ENCODE measurements at places on chromosomes 12 and 14. TPM values are rescaled to one million over a fixed set of nuclear protein-coding genes. Genes with fewer than 3 reads are reported as not detected.

NAB2 gene
- total RNA-seq, result 50.6 TPM

DNA sequence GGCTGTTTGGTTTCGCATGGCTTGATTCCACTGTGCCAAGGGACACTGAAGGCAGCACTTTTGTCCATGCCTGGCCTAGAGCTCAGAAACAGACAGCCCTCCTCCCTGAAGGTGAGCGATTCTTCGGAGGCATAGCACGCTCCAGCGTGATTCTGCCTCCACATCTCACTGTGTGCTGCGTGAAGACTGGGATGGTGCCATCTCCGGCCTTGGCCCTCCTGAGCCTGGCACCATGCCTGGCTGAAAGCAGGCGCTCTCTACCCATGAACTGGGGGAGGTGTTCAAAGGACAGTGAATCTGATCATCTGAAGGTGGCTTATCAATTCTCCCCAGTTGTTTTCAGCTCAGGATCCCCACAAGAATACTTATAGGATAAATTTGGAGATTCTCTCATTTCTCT lies 187.4 kb downstream of the TTC7B start:
- no peak for DNase-seq

GARIN6 gene
- not detected for total RNA-seq

DNA sequence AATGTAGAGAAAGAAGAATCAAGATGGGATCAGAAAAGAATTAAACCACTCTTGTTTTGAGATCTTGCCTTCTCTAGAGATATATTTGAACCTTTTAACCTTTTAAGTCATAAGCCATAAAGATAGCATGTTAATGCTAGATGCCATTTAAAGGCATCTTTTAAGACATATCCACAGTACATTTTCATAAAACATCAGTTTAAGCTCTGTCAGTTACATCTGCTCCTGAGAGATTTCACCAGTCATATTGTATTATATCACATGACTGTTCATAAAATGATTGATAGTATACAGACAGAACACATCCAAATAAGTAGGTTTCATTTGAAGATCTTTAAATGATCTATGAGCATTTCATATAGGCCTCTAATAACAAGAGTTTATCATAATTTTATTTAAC lies 1238.5 kb downstream of the SLC16A7 start:
- DNase-seq, result no peak

- no peak for DNase-seq
Measured at GRCh38 chr12:94421868-94422740, 37.6 kb downstream of the CEP83 start.

DNA sequence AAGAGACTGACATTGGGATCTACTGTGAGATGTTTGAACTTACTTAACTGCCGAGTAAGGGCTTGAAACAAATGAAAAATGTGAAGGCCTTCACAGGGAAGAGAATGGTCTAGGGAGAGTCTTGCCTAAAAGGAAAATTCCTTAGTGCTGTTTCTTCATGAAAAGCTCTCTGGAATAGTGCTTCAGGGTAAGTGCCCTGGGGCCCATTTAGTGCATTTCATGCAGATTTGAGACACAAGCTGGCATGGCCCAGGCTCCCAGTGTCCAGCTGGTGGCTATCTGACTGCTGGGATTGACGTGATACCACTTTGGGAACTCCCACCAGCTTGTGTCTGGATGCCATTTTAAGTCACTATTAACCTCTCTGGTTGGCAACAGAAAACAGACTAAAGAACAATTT lies 26.9 kb downstream of the BEST3 start:
- DNase-seq, result no peak

KRT6C gene
- total RNA-seq, result not detected

DNA sequence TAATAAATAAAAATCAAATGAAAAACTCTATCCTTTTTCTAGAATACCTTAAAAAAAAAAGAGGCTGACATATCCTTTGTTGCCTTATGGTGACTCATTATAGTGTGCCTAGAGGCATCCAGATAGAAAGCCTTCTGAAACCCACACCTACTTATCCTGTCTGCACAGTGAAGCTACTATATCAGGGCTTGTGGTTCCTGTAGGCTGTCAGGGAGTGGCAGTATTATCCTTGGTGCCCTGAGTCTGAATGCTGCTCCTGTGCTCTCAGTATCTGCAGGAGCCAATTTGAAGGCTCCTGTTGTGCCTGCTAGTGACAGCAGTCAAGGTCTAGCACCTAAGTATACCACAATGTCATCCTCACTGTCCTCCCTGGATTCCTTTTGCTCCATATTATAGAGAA lies 168.4 kb upstream of the AVPR1A start:
- no peak for DNase-seq

C12orf75 gene
- 41.4 TPM for total RNA-seq

DNA sequence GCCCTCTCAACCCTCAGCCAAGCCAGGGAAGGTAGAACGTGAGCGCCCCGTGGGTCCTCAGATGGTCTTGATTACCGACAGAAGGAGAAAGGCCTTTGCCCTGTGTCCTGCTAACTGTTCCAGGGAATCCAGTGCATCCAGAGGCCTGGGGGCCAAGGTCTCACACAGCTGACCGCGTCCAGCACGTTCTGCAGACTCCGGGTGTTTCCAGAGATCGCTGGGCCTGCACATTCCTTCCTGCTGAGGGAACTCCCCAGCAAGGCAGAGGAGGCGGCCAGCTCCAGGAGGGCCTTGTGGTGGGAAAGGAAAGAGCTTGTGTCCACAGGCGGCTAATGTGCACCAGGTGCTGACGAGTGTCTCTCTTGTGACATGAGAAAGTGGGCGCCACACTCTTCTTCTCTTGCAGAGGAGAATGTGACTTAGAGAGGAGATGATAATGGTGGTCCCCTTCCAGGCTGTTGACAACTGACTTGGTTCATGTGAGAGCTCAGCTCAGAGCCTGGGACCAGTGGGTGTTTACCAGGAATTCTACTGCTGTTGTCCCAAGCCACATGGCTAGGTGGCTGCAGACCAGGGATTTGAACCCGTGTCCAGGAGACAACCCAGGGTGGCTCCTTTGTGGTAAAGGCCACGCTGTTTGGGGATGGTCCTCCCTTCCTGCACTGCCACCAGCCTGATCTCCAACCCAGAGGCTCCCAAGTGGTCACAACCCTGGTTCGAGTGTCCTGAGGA lies 46.8 kb upstream of the DLK1 start:
- DNase-seq, result peak; percentile 37

DNA sequence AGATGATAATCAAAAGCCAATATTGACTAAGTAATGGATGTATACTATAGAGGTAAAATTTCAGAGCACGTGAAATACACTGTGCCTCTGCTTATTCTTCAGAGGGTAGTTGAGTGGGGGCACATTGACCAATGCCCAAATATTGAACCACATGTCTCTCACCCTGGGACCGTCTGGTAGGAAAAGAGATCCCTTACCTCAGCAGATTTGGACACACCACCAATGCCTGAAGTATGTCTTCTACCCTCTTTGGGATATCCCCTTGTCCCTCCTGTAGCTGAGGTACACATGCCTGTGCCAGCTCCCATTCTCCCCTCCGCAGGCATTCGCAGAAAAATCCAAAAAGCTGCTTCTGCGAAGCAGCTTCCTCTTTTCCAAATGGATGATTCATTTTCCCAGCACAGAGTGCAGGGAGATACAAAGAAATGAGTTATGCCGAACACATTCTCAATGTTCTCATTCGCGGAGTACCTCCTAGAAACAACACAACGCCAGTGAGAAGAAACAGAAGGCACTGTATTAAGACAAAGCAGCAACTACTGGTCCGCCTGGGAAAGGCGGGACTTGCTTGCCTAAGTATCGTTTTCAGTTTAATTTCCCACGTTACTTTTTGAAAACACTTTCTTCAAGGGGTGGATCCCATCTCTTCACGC lies 691 bp downstream of the ZFYVE26 start:
- peak; percentile 22 for DNase-seq

DNA sequence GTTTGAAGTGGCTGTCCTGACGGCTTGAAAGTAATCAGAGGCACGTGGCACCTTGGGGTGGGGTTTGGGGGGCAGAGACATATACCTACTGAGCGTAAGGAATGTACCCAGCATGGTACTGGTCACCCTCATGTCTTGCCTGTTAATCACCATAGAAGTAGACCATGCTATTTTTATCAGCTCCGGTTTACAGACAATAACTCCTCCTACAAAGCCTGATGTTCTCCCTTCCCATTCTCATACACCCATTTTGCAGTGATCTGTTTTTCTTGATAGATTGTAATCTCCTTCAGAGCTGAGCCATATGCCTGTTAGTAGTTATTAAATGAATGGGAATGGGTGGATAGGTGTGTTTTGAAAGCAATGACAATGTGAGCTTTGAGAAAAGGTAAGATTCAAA lies 10.5 kb downstream of the EVL start:
- no peak for DNase-seq

KCNC2 gene
- not detected for total RNA-seq

GRCh38 chr14:50001151-50001998 lies 108.5 kb downstream of the ARF6 start:
- DNase-seq, result peak; percentile 89

DNA sequence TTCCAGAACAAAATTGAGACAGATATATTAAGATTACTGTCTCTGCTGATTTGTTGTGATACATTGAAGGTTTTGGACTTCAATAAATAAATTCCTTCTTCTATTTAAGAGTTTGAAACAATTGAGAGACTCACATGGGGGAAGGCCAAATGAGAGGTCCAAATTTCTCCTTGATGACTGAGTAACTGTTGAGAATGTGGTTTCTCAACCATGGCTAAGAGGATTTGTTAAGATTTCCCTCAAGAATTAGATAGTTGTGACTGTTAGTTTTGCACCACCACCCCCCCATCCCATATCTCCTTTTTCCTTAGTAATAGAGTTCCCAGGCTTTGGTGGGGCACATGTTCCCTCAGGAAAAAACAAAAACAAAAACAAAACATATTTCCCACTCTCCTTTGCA lies 47.7 kb upstream of the IGF1 start:
- no peak for DNase-seq

DNA sequence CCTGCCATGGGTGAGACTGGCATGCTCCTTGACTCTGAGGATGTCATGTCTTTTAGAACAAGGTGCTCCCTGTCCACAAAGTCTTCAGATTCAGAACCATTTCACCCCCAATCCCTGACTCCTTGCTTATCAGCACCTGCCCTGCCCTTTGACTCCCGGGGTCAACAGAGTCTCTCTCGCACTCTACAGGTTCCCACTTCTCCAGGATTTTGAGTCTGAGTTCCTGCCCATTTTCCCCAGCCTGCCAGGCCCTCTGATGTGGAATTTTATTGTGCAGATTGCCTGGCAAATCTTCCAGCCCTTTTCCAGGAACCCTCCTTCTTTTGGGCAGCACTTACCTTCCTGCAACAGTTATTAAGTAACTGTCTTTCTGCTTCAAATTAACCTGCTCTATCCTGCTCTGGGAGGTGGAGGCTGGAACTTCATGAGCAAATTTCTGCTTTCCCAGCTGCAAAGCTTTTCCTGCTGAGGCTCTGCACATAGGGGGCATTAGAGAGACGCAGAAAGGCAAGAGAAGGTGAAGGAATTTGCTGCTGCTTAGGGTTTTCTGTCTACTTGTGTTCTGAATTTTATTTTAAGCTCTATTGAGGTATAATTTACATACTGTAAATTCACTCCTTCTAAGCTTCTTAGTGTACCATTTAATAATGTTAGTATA lies 259.1 kb downstream of the PCNX1 start:
- peak; percentile 67 for DNase-seq

DNA sequence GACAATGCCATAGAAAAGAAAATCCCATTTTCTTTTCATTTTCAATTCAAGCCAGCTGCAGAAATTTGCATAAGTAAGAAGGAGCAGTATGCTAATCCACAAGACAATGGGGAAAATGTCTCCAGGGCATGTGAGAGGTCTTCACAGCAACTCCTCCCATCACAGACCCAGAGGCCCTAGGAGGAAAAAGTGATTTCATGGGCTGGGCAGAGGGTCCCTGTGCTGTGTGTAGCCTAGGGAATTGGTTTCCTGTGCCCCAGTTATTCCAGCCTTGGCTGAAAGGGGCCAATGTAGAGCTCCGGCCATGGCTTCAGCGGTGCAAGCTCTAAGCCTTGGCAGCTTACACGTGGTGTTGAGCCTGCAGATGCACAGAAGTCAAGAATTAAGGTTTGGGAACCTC lies 211.4 kb downstream of the CCDC59 start:
- no peak for DNase-seq

KRT79 gene
- total RNA-seq, result not detected

DNA sequence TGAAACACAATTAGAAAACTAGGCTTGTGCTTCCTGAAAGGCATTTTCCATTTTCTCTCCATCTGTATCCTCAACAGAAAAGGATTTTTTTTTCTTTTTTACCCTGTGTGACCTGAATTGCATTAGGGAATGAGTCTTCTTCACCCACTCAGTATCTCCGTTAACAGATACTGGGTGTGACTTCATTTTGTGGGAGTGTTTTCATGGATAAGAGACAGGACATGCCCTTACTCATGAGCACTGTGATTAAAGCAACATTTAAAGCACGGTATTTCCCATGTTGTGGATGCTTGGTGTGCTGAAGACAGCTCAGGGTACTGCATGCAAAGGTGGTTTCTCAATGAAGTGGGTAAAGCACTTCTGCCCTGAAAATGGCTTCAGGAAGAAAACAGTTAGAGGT lies 1397.3 kb upstream of the TMEM132C start:
- DNase-seq, result no peak

GRCh38 chr12:41507286-41507685 lies 319.2 kb downstream of the PDZRN4 start:
- DNase-seq, result no peak

FOXM1 gene
- total RNA-seq, result 0.94 TPM

- peak; percentile 88 for DNase-seq
Measured at GRCh38 chr12:113241191-113242025, 20.1 kb downstream of the TPCN1 start.

DNA sequence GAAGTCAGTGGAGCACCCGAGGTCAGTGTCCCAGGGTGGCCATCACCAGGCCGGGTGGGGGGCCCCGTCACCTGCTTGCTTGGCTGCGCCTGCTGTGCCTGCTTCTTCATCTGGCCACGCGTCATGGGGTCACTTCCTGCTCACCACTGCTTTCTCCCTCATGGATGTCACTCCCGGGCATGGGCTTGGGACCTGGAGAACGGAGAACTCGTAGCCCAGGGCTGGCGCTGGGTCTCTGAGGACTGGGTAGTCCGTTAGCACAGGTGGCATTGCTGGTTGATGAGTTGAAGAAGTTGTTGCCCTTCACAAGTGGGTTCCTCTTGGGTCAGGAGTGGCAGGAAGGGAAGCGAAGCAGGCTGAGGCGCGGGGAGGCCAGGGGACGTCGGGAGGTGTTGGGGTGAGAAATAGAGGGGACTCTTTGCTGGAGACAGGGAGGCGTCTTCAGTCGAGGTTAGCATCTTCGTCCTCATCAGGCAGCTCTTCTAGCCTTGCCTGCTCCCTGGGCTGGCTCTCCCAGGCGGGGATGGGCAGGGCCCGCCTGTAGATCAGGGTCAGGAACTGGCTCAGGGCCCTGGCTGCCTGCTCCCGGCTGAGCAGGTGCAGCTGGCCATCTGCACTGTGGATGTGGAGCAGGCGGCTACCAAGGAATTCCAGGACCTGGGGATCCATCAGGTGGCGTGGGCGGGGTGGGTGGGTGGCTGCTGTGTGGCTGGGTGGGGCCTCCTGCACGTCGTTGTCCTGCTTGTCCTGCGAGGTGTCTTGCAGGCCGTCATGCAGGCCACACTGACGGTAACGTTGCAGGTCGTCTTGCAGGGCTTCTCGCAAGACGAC lies 23.0 kb downstream of the RTL1 start:
- DNase-seq, result no peak

AVPR1A gene
- total RNA-seq, result not detected

SERPINA4 gene
- total RNA-seq, result not detected

- no peak for DNase-seq
Measured at GRCh38 chr12:10867381-10867780, 16.7 kb downstream of the PRH1 start.

- no peak for DNase-seq
Measured at GRCh38 chr14:21543521-21543960, 17.4 kb upstream of the SALL2 start.

GRCh38 chr12:26798023-26798422 lies 35.0 kb downstream of the ITPR2 start:
- DNase-seq, result peak; percentile 64

Data from myocyte (in vitro differentiated cells).